Stimulated activated CD8-positive, alpha-beta memory T cell treated with anti-CD3 and anti-CD28 coated beads, Interleukin-15, amount 100 ng/mL, for 4 hours (primary cell): ENCODE measurements at places on chromosomes 5 and 9.

GRCh38 chr9:133273098-133273497 lies 1.9 kb downstream of the ABO start:
- no peak for DNase-seq

DNA sequence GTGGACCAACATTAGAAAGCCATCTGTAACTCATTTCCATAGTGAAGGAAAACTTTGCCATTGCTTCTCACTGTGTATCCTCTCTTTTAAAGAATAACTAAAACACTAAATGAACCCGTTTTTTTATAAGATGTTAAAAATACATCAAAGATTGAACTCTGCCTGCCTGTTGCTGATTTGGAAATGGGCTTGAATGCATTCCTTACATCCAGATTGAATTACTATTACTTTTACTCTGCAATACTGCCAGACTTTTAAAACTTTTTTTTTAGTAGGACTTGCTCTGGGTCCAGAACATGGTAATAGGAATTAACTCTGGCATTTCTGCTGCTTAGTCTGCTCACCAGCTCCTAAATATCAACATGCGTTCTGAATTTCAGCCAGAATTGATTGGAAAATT lies 176.8 kb upstream of the PAPPA start:
- DNase-seq = no peak

GRCh38 chr5:97363577-97363976 lies 180.5 kb upstream of the RIOK2 start:
- no peak for DNase-seq

- no peak for DNase-seq
Observed at GRCh38 chr5:143056792-143057579, 286.8 kb downstream of the ARHGAP26 start.

DNA sequence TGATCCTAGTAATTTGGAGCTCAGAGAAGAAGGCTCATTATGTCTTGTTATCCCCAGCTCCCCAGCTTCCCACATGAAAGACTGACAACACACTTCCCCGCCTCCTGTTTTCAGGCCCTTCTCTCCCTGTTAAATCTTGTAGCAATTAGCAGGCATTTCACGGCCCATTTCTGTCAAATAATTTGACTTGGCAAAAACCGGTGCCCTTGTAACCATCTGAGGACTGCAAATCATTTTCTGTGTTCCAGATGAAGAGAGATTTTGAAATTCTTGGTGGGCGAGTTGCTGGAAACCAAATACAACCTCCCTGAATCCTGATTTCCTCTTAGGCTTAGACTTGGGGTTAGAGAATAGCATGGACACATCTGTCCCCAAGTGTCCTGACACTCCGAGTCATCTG lies 109.7 kb downstream of the MSX2 start:
- no peak for DNase-seq

- no peak for DNase-seq
Observed at GRCh38 chr5:151019331-151019730, 1.1 kb upstream of the GPX3 start.

GRCh38 chr5:135032695-135032998 lies 1.4 kb downstream of the PITX1 start:
- no peak for DNase-seq
